Jurkat, Clone E6-1 (cell line): ENCODE measurements at places on chromosomes 7 and 10.

- DNase-seq = no peak
These were observed 114.5 kb upstream of the INSYN2A start for GRCh38 chr10:127310923-127311322.

DNA sequence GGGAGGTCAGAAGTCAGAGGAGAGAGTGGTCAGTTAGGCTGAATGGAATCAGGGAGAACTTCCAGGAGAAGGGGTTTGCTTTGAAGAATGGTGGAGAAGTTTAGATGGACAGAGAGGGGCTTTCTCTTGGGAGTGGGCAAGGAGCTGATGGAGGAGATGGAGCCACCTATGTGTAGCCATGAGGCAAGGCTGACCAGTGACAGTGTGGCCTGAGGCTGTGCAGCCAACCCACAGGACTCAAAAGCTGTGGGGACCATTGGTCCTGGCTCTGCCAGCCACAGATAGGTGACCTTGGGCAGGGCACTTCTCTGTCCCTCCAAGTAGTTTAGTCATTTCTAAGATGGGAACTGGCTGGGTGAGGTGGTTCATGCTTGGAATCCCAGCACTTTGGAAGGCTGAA is 18.7 kb downstream of the NEURL1 start:
- DNase-seq = no peak

DNA sequence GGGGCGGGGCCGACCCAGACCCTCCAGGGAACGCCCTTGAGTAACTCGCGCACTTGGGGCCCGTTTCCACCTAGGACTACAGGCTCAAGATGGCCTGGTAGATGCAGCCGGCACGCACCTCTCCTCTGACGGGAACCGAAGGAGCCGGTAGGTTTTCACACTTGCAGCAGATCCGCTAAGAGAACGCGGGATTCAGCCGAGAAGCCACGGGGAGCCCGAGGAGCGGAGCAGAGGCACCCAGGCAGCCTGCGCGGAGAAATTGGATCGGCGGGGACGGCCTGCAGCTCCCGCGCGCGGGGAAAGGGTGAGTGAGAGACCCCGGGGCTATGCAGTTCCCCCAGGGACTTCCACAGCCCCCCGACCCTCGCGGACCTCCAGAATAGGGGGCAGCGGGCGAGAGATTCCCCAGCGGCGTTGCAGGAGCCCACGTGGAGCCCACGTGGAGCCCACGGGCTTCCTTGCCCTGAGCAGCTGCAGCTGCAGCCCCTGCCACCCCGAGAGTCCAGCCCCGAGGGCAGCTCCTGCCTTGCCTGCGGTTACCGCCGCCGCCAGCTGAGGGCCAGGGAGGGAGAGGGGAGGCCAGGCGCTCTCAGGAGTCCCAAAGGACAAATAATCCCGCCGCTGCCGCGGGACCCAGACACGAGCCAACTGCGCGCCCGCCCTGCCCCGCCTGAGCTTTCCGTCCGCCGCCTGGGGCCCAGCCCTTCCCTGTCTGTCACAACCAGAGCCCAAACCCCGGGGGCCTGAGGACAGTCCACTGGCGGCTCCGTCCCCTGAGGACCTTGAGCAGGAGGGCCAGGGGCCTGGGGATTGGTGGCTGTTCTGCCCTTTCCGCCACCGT is 13.1 kb downstream of the IFT22 start:
- no peak for DNase-seq

DNA sequence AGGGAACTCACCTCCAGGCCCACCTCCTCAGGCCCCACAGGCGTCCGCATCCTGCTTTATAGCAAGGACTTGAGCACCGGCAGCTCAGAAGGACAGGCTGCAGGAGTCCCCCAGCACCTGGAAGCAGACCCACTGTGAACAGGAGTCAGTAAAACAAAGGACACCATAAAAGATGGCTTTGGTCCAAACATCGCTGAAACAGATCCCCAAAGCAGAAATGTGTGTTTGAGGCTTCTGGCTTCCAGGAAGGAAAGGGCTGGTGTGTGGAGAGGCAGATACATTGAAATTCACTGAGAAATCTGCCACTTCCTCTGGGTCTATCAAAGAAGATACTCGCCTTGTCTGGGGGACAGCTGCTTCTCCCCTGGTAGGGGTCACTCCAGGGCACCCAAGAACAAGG is 286.2 kb downstream of the PLXNA4 start:
- DNase-seq = no peak

- DNase-seq = peak; percentile 18
These were observed 507 bp downstream of the STN1 start for GRCh38 chr10:103917302-103918052.

GRCh38 chr7:71286924-71287323 is 155.0 kb downstream of the GALNT17 start:
- DNase-seq = no peak

DNA sequence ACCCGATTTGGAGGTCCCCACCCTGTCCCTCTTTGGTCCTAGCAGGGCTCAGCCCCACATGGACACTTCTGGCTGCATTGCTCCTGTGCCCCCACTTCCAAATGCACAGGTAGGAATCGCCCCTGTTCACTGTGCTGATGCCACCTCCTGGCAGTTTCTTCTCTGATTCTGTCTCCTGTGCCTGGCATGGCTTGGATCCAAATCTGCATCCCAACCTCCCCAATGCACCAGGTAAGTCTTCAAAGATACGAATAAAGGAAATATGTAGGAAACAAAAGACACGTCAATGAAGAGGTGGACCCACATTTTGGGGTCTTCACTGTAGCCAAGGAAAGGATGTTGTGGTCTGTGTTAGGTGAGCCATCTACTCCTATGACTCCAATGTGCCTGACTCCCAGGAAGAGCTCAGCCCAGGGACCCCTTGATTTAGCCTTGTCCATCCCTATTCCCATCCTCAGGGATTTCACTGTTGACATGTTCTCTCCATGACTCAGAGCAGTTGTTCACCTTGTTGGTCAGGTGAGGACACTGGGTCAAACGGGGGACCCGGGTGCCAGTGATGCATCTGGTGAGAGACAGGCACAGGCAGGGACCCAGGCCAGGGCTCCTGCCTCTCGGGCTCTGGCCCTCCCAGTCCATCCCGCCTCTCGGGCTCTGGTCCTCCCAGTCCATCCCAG is 341.8 kb downstream of the CXCL12 start:
- no peak for DNase-seq

- peak; percentile 86 for DNase-seq
These were observed 97.4 kb upstream of the PIK3CG start for GRCh38 chr7:106767498-106768323.

DNA sequence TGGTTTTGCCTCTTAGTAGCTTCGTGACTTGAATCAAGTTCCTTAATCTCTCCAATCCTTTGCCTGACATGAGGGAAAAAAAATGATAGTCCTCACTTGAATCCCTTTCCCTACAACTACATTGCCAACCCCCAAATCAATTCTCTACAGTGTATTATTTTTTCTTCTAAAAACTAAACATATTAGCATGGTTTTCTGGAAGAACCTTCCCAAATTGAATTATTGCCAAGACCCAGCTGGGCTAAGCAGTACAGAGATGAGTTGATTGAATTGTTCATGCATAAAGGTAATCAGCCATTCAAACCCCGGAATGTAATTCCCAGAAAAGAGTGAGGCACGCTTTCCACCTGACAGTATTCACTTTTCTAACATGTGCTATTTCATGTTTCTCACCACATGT is 155.6 kb upstream of the AGR3 start:
- DNase-seq = no peak

- DNase-seq = no peak
These were observed 14.4 kb upstream of the PANK1 start for GRCh38 chr10:89659143-89660131.

DNA sequence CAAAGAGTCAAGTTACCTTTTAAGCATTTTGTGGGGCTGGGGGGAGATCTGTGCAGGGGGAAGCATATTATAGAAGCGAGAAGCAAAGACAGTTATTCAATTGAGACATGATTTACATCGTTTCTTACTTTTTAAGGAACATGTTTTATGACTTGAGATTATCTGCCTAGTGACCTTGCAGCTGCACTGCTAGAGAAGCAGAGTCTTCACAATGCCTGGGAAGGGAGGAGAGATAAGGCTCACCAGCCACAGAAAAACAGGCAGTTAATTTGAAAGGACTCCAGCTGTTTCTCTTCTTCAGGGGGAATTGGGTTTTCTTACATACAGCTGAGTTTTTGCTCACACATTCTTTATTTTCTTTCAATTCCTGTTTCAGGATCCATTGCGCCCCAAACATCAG is 31.0 kb downstream of the PHYH start:
- DNase-seq = no peak

- no peak for DNase-seq
These were observed 433.4 kb downstream of the KCNMA1 start for GRCh38 chr10:77204171-77204570.

- no peak for DNase-seq
These were observed 661.7 kb upstream of the SORCS1 start for GRCh38 chr10:107826171-107826570.

DNA sequence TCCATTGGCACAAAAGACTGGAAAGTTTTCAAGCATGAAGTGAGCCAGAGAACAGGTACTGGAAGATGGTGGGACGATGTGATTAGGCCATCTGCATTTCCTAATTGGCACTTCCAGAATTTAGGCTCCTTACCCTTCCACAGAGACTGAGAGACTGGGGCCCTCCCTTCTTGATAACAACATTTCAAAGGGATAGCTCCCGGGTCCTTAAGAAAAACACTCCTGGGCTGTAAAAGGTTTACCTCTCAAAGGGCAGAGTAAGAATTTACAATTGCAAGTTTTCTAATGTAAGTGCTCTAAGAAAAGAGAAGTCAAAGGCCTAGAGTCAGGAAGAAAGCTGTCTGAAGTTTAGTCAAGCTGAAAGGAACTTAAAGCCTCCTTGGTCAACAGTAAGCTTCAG is 559.5 kb upstream of the C7orf33 start:
- no peak for DNase-seq

DNA sequence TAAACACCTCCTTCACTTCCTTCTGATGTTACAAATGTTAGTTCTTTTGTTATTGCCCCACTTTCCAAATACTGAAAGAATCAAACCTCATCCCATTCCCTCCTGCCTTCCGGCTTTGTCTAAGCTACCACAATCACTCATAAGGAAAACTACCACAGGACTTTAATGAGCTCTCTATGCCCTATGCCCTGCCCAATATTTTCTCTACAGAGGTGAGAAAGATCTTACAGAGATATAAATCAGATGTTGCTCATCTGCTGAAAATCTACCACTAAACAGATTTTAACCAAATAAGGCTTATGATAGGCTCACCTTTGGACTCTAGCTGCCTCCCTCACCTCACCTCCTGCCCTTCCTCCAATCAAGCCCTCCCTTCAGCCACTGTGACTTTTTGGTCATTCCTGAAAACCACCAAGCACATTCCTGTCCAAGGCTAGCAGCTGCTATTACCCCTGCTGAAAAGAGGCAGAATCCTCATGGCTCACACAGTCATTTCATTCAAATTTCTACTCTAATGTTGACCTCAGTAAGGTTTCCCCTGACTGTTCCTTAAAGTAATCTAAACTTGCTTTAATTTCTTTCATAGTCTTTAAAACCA is 7.7 kb downstream of the ZNF33B start:
- DNase-seq = no peak

DNA sequence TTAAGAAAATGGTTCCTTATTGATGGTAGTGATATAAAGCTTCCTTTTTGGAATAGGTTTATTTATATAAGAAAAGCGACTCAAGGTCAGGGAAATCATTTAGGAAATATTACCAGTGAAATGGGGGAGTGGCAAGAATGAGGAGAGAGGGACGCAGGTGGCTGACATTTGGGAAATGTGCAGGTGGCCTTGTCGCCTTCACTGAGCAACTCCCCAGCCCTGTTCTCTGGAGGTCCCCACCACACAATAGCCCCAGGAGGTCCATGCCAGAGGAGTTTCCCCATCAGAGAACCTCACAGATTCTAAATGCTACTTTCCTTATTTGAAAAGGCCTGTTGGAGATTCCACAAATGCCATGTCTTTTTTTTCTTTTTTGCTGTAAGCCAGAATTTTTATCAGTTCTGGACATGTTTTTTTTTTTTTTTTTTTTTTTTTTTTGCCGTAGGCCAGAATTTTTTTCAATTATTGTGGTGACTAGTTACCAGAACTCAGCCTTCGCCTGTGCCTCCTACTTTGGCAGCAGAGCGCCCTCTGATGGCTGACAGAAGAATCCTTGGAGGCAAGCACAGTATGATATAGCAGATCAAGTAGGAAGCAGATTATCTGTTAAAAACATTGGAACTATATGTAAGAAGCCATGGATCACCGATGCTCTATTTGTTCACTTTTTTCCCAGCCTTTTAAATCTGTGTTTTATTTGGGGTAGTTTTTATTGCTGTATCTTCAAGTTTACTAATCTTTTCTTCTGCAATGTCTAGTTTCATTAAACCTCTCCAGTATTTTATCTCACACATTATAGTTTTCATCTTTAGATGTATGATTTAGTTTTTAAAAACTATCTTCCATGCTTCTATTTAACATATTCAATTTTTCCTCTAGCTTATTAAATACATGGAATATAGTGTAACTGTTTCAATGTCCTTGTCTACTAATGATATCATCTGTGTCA is 18.6 kb downstream of the OPALIN start:
- DNase-seq = peak; percentile 76

GRCh38 chr10:513393-513792 is 176.1 kb downstream of the DIP2C start:
- no peak for DNase-seq

GRCh38 chr7:2433713-2434550 is 30.5 kb downstream of the CHST12 start:
- DNase-seq = no peak

GRCh38 chr7:50628434-50629084 is 63.4 kb upstream of the DDC start:
- no peak for DNase-seq

DNA sequence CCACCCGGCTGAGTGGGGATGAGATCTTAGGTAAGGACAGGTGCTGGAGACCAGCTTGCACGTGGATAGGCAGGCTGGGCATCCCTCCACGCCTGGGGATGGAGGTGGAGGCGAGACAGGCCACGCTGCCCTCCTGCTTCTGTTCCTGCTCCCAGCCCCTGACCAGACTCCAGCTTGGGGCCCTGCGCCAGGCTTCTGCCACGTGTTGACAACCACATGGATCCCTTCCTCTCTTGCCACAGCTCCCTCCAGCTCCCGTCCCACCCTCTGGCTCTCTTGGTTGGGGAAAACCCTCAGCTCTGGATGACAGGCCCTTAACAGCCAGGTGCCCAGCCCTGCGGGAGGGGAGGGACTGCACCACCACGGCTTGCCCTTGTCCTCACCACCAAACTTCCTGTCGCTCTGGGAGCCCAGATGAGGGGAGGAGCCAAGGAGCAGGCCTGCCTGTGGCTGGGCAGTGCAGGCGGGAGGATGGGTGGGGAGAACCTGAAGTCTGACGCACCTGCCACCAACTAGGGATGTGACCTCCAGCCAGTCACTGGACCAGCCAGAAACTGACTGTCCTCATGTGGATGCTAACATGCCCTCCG is 36.0 kb downstream of the KCNH2 start:
- peak; percentile 82 for DNase-seq
